ENCODE measurements at places on chromosomes 5 and 9.
A peak's percentile ranks its signal among the peaks of the same experiment; 100 is the strongest.

- DNase-seq = no peak
Observed at GRCh38 chr9:133423216-133423615, 1.0 kb downstream of the ADAMTS13 start.

DNA sequence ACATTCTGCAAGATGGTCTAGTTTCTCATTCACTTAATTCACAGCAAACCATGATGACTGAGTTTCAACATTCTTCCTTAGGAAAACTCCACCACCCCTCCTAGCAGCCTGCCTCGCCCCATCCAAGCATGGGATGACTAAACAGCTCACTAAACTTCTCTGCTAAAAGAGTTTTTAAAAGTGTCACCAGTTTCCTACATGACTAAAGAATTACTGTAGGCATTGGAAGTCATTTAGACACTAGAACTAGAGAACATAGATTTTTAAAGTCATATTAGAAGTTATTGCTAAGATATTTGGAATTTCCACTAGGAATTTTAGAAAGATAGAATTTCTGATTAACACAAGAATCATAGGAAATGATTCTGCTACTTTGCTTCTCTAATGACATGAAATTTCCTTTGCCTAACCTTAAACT is 5.5 kb upstream of the ESM1 start:
- peak; percentile 71 for DNase-seq

GRCh38 chr5:176670449-176670848 is 23.2 kb downstream of the TSPAN17 start:
- DNase-seq = no peak

DNA sequence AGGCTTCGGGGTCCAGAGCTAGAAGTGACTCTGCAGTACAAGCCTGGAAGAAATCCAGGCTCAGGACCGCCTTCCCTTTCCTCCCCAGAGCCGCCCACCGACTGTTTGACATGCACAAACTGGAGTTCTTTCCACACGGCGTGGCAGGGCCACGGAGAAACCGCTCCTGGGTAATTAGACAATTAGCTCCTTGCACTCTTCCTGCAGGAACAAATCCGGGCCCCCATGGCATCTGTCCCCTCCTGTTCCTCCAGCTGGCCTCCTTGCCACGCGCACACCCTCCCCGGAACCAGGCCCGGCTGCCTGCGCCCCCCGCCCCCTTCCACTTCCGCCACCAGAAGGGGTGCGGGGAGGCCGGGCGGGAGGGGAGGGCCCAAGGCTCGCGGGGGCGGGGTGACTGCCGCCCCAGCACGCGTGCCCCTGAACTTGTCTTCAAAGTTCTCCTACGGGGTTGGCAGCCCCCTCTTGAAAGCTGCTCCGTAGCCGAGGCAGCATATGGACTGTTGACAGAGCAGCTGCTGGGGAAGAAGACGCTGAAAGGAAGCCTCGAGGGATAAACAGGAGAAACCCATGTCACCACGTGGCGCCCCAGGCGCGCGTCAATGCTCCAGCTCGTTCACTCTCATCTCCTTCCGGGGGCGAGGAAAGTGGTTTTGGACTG is 74.3 kb downstream of the SEC61B start:
- DNase-seq = no peak

GRCh38 chr5:168822745-168823281 is 243.6 kb upstream of the PANK3 start:
- DNase-seq = peak; percentile 11

DNA sequence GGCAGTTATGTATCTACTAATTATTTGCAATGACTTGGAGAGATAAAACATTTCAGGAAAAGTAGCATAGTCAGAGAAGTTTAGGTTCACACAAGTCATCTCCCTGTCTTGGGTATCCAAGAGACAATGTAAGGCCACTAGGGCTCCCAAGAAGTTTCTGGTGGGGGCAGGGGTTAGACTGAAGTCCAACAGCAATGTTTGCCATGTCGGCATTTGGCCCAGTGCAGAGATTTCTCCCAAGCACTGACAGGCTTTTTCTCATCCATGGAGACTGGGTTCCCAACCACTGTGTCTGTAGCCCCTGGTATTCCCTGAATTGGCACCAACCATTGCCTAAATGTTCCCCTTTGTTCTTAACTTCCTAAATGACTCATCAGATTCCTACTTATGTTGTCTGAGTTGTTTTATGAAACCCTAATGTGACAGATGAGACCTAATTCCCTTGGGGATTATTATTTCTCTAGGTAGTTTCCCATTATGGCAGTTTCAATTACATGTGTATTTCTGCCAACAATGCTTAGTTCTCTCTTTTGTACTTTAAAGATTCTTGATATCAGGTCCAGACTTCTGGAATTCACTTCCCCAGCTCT is 103.6 kb upstream of the EGFLAM start:
- DNase-seq = no peak

DNA sequence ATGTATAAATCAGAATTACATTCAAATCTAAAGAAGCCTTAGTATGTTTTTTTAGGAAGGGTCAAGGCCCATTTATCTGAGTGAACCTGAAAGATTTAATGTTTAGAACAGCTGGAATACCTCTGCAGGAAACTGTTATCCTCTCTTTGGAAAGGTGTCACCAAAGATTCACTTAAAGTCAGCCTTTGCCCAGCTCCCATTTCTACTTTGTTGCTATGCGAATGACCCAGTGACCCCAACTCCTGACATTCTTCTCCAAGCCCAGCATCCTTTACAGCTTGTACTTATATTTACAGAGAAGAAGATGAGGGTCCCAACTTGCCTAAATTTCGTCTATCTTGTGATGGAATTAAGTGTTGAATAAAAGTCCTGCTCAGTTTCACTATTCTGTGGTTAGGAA is 1198.6 kb downstream of the CDH12 start:
- DNase-seq = no peak

DNA sequence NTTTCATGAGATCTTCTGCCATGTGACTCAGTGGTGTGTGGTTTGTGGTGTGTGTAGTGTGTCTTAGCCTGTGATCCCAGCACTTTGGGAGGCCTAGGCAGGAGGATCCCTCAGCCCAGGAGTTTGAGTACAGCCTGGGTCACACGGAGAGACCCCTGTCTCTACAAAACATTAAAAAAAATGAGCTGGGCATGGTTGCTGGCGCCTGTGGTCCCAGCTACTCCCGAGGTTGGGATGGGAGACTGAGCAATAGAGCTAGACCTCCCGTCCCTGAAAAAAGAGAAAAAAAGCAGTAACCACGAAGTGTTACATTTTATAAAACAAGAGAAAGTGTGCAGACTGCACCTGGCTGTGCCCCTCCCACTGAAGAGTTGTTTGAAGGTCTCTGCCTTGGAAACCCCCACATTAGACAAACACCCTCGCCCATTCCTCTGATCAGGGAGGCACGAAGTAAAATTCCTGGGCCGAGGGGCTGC is 21.2 kb upstream of the RNU6ATAC start:
- no peak for DNase-seq

DNA sequence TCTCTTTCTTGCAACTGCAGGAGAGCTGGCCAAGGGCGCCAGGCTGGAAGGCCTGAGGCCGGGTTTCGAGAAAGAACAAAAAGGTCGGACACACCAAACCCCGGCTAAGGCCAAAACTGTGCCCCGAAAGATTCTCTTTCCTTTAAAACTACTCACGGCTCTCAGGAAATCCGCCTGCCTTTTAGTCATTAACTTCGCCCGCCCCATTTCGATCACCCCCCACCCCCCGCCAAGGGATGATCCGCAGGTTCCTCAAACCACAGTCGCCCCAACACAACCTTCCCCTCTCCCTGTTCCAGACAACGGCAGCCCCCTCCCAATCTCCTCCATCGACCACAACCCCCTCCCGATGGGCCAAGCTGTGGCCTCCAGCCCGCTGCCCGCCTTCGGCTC is 536 bp downstream of the FEM1C start:
- DNase-seq = no peak

DNA sequence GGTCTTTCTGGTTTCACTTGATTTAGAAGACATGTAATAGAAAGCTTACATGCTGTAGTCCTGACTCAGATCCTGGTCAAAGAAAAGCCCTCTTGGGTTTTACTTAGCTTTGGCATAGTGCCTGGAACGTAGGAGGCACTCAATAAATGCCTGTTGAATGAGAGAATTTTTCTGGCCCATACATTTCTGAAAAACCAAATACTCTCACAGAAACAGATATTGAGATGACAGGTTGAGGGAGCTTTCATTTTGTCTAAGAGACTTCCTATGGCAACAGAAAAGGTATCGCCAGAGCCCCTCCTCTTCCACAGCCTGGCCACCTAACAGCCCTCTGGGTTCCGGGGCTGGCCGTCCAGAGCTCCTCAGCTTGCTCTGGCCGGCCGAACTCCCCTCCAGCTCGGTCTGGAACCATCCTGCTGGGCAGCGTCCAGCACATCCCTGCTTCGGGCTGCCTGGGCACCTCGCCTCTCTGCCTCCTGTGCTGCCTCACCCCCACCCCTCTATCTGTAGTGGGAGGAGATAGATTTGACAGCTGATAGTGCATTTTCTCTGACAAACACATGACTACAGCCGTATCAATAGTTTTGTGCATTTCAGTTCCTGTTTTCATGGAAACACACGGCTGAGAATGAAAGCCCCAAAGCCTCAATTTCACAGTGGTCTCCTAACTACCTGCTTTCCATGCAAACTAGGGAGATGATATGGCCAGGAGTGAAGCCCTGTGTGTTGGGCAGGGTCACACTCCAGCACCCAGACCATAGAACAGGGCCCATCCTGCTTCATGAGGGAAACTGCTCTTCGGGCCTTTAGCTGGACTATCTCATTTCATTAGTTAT is 1.1 kb downstream of the IL4 start:
- peak; percentile 92 for DNase-seq

GRCh38 chr9:128863647-128864046 is 18.1 kb downstream of the KYAT1 start:
- DNase-seq = no peak

DNA sequence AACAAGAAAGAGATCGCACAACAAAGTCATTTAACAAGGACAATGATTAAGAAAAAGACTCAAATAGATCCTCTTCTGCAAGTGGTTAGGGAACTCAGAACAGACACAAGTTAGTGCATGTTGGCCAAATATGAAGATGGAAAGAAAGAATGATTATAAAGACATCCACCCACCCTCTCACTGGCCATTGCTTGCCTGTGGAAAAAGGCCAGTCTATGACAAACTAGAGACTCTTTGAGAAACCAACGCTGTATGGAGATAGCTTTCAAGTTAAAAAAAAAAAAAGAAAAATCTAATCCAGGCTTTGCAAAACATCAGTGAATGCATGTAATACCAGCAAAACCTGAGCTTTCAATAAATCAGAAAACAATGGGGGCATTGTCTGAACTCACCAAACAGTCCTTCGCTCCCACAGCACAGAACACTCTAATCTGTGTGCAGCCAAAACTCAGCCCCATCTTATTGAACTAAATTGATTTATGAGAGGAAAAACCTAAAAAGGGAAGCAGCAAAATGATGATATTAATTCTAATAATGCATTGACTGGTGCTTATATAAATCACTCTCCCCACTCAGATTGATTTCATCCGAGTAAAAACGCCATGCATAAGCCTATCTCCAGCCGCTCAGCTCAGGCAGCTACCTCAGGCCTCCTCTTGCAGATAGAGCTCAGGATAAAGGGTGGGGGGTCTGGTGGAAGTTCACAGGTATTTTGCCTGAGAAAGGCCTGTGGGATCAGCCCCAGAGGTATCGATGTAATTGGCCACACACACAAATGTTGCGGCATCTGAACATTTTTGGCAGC is 547.1 kb downstream of the CCDC171 start:
- DNase-seq = no peak

DNA sequence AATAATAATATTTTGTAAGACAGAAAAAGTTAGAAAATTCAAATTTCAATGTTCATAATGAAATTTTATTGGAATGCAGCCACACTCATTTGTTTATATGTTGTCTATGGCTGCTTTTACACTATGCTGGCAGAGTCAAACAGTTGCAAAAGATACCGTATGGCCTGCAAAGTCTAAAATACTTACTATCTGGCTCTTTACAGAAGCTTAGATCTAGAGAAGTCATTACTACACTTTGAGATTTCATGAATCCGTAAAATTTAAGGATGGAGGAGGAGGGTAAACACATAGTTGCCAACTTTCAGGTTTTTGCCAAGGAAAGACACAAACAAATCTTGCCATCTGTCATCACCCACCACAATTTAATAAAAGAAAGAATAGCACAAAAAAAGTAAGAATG is 25.1 kb upstream of the PCSK1 start:
- DNase-seq = no peak

GRCh38 chr5:169174923-169175322 is 126.0 kb downstream of the SLIT3 start:
- no peak for DNase-seq

GRCh38 chr5:141778206-141778605 is 96.2 kb upstream of the ARAP3 start:
- DNase-seq = peak; percentile 23

- no peak for DNase-seq
Observed at GRCh38 chr9:14127656-14128055, 186.3 kb downstream of the NFIB start.

DNA sequence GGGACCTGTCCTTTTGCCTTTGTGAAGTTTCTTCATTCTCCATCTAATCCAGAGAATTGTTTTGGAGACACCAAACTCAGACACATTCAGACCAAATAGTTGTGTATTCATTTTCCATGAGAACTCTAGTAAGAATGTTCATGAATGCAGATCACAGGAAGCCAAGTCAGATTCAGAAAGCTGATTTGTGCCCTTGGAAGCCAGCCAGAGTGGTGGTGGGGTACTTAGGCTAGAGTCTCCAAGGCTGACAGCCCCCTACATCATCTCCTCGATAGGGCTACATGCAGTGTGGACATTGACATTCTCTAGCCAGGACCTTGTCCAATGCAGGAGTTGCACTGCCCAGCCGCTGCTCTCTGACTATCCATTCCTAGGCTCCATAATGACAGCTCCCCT is 137.6 kb downstream of the UGCG start:
- DNase-seq = no peak

- no peak for DNase-seq
Observed at GRCh38 chr5:135567661-135568060, 11.1 kb downstream of the CXCL14 start.

DNA sequence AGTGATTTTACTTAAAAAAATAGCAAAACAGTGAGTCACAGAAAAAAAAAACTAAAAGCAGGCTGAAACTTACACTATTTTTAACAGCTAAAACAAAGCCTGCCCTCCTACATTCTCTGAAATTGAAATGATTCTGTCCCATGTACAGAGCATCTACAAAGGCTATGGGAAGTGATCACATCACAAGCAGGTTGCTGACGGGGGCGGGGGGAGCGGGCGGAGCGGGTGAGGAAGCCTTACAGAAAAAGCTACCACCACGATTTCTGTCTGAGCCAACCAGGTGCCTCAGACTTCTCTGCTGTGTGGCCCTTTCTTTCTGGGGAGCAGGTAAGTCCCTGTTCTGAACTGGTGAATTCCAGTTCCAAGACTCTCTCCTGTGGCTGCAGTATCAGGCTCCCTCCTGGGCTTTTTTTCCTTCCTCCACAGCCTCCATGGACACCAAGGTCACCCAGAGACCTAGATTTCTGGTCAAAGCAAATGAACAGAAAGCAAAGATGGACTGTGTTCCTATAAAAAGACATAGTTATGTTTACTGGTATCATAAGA is 104.9 kb downstream of the ANKRD18B start:
- no peak for DNase-seq

GRCh38 chr5:124748687-124749594 is 2.5 kb upstream of the ZNF608 start:
- DNase-seq = no peak

GRCh38 chr9:127779136-127779981 is 893 bp upstream of the SH2D3C start:
- DNase-seq = no peak

- no peak for DNase-seq
Observed at GRCh38 chr5:110356677-110357076, 369.8 kb downstream of the TMEM232 start.

Data from GM04503 (cell line).